GM23338 (cell line): ENCODE measurements at places on chromosomes 16 and 17. TPM values are rescaled to one million over a fixed set of nuclear protein-coding genes. Genes with fewer than 3 reads are reported as not detected.

- no peak for DNase-seq
Measured at GRCh38 chr16:75320435-75320834, 69.0 kb upstream of the BCAR1 start.

DNA sequence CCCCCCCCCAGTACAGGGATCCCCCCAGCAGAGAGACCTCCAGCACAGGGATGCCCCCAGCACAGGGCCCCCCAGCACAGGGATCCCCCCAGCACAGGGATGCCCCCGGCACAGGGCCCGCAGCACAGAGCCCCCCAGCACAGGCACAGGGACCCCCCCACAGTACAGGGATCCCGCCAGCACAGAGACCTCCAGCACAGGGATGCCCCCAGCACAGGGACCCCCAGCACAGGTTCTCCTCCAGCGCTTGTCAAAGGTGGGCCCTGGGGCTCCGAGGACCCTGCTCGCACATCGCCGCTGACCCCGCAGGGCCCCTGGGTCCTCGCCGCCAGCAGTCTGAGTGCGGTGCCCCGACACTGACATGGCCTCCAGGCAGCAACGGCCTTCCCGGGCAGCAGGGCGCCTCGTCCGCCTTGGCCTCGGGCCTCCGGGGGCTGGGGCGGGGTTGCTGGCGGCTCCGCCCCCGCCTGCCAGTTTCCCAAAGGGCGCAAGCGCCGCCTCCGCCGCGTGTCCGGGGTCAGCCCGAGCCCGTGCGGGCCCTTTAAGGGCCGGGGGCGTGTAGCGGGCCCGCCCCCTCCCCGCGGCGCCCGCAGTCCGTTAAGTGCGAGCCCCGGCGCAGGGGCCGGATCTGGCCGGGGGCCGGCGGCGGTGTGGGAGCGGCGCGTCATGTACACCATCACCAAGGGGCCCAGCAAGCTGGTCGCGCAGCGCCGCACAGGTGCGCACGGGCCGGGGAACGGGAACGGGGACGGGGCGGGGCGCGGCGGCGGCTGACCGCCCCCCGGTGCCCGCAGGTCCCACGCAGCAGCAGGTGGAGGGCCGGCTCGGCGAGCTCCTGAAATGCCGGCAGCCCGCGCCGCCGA, at the start of gene MCRIP2:
TSS of gene MCRIP2 (plus strand) at position 503 of the 863 bp plus-strand sequence. CDS start at position 667, 164 bp downstream.
- DNase-seq: peak; percentile 92

GRCh38 chr17:45077643-45078042, 16.5 kb downstream of the NMT1 start:
- no peak for DNase-seq

DNA sequence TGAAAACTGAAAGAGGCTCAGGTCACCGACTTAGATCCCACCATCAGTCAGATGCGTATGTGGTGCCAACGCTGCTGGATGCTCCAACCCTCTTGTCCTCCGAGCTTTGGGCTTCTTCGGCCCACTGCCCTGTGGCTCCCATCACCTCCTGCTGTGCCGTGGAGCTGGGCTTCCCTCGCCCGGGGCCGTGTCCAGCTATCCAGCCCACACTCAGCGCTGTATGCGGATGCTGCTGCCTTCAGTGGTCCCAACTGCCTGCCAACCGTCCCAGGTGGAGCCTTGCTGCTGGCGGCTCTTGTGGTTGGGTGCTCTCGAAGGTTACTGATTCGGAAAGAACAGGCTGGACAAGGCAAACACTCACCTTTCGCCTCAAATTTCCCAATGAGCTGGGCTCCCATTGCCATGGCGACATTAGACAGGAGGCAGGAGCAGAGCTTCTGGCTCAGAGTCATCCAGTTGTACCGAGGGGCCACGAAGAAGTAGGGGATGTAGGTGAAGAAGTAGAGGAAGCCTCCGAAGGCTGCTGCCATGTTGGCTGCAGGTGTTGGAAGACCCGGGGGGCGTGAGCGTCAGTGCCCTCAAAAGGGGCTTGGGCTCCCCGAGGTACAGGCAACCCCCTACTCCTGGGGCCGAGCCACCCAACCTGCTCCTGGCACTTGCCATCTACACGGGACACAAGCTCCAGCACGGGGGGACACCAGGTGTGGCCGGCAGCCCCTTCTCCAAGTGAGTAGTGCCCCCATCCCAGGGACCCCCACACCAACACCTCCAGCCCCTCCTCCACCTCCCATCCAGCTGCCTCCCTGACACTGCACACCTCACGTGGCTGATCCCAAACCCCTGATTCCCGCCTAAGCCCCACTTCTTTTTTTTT, 32.2 kb downstream of the ABCA3 start:
- DNase-seq: no peak

- DNase-seq: peak; percentile 90
Measured at GRCh38 chr16:3101018-3101840, 2.1 kb upstream of the ZSCAN10 start.

- DNase-seq: no peak
Measured at GRCh38 chr16:23092801-23093117, 56.5 kb downstream of the USP31 start.

- DNase-seq: peak; percentile 33
Measured at GRCh38 chr17:45771271-45771959, 12.7 kb upstream of the CRHR1 start.

DNA sequence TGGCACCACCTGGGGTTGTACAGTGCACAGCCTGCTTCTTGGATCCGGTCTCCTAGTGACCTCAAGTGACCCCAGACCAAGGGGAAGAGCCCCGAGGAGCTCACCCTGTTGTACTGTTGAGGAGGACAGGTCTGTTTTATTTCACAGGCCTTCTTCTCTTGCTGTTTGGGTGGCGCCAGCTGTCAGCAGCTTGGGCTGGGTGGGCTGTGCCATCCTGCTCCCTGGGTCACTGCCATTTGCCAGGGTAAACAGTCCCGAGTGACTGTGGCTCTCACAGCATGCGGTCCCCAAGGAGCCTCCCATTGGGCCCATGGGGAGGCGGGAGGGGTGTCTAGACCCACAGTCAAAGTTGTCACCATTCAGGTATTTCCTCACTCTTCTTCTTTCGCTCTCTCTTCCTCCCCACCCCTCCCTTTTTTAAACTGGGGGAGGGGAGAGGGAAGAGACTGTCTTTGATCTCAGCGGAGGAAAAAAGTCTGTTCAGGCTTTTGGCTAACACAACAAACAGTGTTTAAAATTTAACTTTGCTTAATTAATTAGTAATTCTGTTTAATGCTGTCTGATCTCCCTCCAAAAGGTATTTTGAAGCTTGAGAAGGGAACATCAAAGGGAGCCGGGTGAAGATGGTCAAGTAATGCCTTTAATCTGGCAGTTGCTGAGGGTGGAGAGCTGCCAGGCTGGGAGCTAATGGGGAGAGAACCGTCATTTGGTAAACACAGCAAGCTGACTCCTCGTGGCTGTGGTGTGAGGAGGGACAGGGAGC, 64.0 kb downstream of the SNX20 start:
- peak; percentile 28 for DNase-seq

GRCh38 chr17:17988427-17988945, 15.8 kb downstream of the DRC3 start:
- no peak for DNase-seq

- no peak for DNase-seq
Measured at GRCh38 chr17:66747578-66748275, 87.2 kb upstream of the CACNG5 start.

DNA sequence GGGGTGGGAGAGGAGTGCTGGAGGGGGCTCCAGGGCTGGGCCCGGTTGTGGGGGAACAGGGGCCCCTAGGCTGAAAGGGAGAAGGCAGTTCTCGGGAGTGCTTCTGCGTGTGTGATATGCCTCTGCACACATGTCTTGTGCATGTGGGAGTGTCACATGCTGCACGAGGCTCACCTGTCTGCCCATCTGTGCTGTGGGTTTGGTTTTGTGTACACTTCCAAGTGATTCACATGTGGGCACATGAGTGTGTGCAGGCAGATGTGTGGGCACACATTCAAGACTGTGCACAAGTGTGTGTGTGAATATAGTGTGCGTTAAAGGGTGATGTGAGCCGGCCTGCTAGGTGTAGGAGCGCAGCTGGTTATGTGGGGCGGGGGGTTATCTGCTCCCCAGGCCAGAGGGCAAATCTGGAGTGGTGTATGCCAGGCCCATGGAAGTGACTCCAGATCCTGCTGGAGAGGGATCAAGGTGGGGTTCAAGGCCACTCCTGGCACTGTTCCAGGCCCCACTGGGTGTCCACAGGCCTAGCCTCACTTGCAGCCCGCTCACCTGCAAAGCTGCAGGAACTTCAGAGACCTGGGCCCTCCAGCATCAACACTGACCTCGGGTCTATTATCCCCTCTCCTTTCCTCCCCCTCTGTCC, 3.8 kb upstream of the BAHCC1 start:
- DNase-seq: no peak

DNA sequence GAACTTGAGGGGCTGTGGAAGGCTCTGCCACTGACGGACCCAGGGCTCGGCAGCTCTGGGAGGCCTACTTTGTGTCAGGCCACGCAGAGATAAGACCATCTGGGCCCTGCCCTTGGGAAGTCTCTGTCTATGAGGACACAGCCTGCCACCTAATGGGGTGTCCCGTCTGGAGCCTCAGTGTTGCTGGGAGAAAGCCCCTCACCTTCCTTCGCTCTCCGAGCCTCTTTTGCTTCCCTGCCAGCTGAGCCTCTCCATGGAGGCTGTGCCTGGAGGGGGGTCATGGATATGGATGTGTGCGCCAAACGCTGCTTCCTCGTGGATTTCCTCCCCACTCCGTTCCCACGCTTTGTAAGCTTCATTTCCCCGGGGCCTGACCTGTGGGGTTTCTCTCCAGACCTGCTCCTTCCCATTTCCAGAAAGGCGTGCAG, 228.8 kb downstream of the SEC14L1 start:
- DNase-seq: no peak

GRCh38 chr17:62307196-62307595, 73.2 kb upstream of the EFCAB3 start:
- DNase-seq: no peak

GRCh38 chr16:20874088-20874581, 26.0 kb downstream of the DCUN1D3 start:
- no peak for DNase-seq

DNA sequence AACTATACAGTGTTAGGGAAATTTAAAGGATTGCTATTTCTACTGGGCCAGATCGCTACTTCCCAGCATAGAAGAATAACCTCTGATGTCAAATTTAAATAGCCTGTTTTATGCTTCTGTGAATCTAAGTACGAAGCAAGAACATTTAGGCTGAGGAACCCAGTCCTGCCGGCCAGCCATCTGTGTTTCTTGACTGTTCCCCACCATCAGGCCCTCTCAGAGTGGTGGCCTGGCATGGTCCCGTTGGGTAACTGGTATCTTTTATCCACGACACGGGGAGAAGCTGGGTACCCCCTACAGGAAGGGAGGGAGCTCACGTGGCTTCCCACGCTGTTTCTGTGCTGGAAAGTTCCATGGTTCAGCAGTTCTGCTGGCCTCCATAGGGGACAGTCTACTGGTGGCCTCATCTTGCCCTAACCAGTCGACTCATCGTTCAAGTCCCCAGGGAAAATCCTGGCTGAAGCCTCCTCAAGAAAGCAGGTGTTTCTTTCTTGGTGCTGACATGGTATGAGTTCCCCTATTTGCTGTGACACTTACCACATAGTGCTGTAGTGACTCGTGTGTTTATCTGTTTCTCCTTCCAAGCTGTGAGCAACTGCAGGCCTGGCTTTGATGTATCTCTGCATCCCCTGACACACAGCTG, 201.7 kb upstream of the NLRP1 start:
- no peak for DNase-seq

- DNase-seq: no peak
Measured at GRCh38 chr16:80299416-80299815, 241.4 kb upstream of the DYNLRB2 start.

GRCh38 chr17:10041287-10041612, 136.2 kb upstream of the RCVRN start:
- no peak for DNase-seq

DNA sequence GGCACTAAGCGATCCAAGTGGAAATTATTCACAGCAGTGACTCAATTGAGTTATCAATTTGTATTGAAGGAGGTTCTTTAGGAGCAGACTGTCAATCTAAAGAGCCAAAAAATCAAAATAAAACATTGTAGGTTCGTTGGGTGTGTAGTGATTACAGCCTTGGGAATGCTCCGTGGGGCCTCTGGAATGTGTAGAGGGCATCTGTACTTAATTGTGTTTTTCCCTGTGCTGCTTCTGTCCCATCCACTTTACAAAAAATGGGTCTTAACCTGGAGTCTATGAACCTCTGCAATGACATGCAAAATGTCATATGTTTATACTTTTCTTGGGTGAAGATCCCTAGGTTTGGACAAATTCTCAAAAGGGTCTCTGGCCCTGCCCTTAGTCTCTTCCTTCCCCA, 215.1 kb downstream of the CCDC182 start:
- no peak for DNase-seq

DNA sequence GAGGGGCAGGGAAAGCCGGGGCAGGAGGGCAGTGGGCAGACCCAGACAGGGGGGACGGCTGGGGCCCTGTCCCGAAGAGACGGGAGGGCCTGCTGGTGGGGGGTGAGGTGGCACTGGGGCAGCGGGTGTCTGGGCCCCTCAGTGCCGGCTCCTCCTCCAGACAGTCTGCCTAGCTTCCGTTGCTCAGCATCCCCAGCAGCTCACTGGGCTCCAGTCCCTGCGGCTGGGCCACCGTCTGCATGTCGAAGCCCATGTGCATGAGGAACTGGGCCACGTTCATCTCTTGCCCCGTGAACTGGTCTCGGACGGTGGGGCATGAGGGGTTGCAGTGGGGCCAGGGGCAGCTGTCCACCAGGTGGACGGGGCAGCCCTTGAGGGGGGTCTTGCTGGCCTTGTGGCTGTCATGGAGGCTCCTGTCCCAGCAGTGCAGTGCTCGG, 5.8 kb upstream of the MYADML2 start:
- no peak for DNase-seq

- no peak for DNase-seq
Measured at GRCh38 chr16:2915196-2915929, 3.6 kb downstream of the FLYWCH1 start.

GRCh38 chr17:42683407-42684034, 1.2 kb downstream of the CNTNAP1 start:
- peak; percentile 77 for DNase-seq

- no peak for DNase-seq
Measured at GRCh38 chr17:80264205-80265075, 3.8 kb downstream of the RNF213 start.

- DNase-seq: peak; percentile 86
Measured at GRCh38 chr17:79393358-79394052, 217.3 kb downstream of the RBFOX3 start.

GRCh38 chr17:16374146-16374938, 6.5 kb upstream of the UBB start:
- DNase-seq: no peak

DNA sequence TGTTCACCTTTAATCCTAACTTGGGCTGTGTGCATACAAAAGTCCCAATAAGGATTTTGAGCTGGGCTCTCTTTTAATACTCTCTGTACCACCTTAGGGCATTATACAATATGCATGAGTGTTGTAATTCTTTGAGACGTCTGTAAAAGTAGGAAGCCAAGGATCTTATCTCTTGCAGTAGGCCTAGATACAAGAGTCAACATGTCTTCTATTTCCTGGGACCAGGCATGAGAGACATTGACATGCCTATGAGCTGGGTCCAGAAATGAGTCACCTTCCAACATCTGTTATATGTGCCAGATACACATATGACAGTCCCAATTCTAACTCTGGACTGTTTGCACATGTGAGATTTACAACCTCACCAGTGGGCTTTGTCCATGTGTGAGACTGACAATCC, 1911.2 kb downstream of the TP53TG3F start:
- no peak for DNase-seq

Gene SRL
- not detected in 2 replicates for polyA plus RNA-seq

Gene CIBAR2
- not detected in 2 replicates for polyA plus RNA-seq

Gene DOC2B
- 0.42 and 0.66 TPM in 2 replicates for polyA plus RNA-seq

Gene CMIP
- polyA plus RNA-seq: 9.5 and 10.5 TPM in 2 replicates

Gene TLE7
- 0.44 and 0.57 TPM in 2 replicates for polyA plus RNA-seq

Gene CHMP6
- 13.2 and 14.0 TPM in 2 replicates for polyA plus RNA-seq

Gene MEIOC
- 2.1 and 3.2 TPM in 2 replicates for polyA plus RNA-seq

Gene ABCC12
- not detected in 2 replicates for polyA plus RNA-seq

Gene PCTP
- polyA plus RNA-seq: 6.4 and 6.9 TPM in 2 replicates

Gene RAB37
- polyA plus RNA-seq: 3.3 and 3.6 TPM in 2 replicates

Gene CLDN9
- 1.3 and 1.8 TPM in 2 replicates for polyA plus RNA-seq

Gene GRIN2A
- polyA plus RNA-seq: 0.89 and 0.92 TPM in 2 replicates

Gene KRTAP4-9
- not detected in 2 replicates for polyA plus RNA-seq
